Caco-2 (cell line): ENCODE measurements at places on chromosomes 11 and 22.

DNA sequence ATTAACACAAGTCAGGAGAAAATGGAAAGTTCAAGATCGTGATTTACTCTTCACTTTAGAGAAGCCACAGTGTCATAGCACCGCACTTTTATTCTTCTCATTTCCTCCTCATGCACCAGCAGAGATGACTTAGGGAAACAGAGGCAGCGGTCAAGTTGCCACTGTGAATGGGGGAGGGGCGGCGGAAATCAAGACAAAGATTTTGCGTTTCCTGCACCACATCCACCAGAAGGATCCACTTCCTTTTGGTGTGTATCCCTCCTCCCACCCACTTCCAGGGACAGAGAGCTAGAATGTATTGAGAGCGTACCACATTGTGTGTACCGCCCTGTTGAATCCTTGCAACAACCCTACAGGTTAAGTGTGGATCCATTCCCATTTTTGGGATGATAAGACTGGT, 21.8 kb downstream of the TSPAN18 start:
- DNase-seq, result no peak

DNA sequence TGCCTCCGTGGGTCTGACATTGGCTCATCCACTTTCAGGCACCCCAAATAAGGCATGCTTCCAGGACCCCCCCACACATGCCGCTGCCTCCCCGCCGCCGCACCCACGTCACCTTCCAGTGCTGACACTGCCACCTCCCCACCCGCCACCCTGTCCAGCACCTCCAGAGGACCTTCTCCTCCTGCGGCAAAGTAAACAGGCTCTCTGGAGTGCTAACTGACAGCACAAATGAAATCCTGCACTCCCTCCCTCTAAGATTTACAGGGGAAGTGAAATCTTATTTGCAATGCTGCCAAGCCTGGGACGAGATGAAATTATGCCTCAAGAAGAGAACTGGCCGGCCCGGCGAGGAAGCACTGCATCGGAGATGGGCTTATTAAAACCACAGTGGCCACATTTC, 35.3 kb downstream of the MACROD1 start:
- no peak for DNase-seq

GRCh38 chr22:46854125-46854870, 91.8 kb downstream of the TBC1D22A start:
- DNase-seq, result no peak

DNA sequence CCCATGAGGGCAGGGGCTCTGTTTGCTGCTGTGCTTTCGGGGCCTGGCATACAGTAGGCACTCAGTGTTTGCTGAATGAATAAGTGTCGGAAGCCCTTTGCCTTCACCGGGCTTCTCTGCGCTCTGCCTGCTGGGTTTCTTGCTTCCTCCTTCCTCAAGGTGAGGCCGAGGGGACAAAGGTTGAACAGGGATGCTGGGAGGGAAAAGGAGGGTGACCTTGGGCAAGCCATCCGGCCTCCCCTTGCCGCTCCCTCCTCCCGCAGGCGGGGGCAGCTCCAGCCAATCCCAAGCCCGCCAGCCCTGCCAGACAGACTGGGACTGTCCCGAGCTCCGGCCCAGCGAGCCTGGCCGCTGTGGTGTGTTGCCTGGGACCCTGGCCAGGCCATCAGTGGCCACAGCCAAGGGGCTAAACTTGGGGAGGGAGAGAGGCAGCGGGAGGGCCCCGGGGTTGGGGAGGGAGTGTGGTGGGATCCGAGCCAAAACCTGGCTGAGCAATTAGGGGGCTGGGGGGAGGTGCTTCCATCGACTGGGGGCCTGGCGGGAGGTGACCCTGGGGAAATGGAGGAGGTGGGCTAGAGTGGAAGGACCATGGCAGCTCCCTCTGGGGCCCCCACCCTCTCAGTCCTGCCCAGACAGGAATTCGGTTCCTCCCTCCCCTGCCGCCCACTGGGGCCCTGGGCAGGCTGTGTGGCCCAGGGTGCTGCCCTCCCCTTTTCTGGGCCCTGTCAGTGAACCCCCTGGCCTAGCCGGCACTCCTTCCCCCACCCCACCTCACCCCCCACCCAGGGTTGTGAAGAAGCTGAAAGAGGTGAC, 3.4 kb upstream of the RCOR2 start:
- DNase-seq, result no peak

GRCh38 chr22:26656891-26657851, at the start of gene MIAT:
Gene MIAT, plus strand, starts transcription at chr22:26657588.
- DNase-seq, result no peak

DNA sequence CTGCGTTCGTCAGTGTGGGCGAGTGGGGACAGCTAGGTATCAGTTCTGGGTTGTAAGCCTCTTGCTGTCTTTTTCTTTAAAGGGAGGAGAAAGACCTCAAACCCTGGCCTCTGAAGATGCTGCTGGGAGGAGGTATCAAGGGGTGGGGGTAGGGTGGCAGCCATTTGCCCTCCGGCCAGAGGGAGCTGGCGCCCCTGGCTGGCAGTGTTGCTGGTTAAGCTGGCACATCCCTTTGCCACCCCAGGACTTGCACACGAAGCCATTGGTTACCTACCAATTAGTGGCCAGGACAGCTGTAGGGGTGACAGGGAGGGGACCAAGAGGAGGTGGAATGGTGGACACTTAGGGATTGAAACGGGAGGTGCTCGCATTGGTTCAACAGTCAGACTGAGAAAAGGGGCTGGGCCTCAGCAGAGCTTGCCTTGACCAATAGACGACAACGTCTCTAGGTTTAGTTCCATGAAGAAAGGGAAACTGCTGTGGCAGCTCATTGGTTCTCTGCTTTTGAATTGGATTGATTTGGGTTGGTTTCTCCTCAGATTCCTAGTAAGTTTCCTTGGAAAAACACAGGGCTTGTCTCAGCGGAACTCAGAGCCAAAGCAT, 77.9 kb downstream of the ST3GAL4 start:
- no peak for DNase-seq

- DNase-seq, result no peak
Measured at GRCh38 chr11:36230779-36231699, 58.2 kb downstream of the COMMD9 start.

- no peak for DNase-seq
Measured at GRCh38 chr11:128536506-128536905, 50.9 kb downstream of the ETS1 start.

GRCh38 chr22:17373855-17374254, 4.6 kb downstream of the CECR2 start:
- DNase-seq, result no peak

DNA sequence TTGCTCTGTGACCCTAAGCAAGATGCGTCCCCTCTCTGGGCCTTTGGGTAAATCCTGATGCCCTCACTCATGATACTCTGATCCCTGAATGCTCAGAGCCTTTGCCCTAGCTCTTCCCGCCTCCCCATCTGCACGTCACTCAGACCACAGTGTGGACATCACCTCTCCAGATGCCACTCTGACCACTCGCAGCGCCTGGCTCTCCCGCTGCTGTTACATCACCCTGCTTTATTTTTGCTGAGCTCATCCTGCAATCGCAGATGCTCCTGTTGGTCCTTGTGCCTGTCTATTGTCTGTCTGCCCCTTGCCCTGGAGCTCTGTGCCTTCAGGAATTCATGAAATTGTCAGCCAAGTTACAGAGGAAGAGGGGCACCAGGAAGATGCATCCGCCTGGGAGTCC, 5.5 kb downstream of the OSM start:
- DNase-seq, result no peak

DNA sequence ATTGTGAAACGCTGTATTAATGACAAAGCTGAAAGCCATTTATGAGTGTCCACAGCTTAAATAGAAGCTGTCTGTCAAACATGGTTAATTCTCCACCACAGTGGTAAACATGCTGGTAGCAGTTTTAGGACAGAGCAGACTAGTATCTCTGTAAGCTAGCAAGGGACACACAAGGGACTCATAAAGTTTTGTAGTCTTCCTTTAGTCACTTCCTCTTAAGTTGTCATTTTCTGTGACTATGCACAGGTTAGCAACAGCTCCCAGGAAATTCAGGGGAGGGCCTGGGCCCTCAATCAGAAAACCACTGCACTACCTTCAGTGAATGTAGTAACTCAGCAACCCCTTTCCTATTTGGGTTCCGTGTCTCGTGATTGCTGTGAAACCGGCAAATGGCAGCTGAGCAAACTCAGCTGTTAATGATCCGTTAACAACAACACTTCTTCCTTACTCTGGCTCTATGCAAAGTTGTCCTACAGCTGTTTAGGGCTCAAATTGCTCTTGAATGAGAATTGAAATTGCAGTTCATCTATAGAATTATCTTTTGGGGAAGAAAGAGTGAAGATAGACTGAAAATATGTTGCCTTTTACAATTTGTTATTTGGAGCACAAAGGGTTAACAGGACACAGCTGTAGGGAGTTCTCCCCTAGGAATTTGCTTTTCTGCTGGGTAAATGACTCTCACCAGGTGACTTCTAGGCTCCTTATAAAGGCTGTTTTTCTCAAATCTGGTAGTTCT, at the start of gene MMP26:
Gene MMP26, plus strand, starts transcription at position 731 of the 736 bp plus-strand sequence.
- no peak for DNase-seq

DNA sequence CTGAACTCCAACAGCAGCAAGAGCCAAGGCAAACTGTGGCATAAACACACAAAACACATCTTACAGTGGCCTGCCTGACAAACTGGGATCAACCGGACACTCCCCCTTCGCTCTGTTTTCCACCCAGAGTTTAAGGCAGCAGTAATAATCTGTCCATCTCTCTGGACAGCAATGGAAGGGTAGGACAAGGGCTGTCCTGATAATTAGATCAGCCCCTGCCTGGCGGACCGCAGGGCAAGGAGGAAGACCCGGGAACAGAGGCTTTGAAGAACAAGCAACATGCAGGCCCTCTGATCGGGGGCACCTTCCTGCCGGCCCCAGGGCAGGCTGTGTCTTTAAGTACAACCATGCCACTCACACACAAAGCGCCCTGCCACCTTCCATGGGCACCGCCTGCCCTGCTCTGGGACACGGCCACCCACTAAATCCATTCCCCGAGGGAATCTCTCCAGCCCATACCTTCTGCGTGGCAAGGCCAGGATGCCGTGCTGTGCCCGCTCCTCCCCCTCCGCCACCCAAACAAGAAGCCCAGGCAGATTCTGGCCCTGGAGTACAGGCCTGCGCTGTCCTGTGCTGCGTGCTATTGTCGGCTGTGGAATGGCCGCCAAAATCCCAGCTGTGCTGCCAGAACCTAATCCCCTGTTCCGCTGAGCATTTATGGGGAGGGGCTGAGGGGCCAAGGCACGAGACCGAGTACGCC, 38.8 kb downstream of the NUMA1 start:
- no peak for DNase-seq

DNA sequence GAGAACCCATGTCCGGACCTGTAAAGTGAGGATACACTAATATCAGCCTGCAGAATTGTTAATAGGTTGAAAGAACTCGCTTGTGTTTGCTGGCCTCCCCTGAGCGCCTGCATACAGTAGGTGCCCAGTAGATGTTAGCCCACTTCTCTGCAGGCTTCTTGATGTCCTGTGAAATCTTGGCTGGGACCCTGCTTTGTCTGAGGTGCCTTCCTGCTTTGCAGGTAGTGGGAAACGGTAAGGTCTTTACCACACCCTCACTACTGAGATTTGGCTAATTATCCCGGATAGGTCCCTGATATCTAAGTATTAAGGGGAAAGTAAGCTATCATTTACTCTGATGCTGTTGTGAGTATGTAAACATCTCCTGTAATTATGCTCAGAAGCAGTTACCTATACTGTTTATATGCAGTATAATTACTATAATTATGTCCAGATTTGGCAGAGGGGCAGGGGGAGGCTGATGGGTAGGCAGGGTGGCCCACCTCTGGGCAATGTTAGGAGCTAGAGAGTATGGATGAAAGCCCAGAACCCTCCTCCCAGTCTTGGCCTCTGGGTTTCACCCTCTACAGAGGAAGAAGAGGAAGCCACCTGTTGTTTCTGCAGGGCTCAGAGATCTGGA, 1.2 kb upstream of the ARRB1 start:
- no peak for DNase-seq

DNA sequence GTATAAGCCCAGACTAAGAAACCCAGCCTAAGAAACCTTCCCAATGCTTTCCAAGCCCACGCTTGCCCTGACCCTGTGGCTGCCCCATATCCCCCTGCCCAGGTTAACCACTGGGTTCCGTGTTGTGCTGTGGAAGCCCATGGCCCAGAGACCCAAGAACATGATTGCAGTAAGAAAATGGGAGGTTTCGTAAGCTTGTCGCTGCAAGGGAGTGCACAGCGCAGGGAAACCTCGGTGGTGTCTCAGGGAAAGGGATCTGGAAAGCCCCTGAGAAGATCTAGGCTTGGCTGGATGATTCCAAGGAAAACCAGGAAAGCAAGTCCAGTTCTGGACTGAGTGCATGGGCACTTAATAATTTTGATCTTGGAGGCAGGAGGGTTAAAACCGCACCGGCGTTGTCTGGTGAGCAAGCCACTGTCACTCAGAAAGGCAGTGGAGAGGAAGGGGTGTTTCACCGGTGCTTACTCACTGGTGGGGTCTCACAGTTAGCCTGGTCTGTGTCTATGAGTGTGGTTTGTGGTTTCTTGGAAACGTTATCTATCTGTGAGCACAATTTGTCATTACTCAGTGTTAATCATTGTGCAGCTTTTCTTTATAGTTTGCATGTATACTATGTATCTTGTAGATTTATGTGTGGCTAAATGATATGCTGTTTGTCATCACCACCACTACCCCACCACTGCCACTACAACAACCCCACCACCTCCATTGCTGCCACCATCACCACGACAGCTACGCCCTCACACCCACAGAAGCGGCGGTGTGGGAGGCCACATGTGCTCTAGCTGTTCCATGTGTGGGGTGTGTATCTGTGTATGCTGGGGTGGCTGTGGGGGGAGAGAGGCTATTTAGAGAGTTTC, 53.3 kb upstream of the PRDM11 start:
- DNase-seq, result no peak

GRCh38 chr11:2113776-2114175, 25.4 kb downstream of the IGF2 start:
- DNase-seq, result no peak

DNA sequence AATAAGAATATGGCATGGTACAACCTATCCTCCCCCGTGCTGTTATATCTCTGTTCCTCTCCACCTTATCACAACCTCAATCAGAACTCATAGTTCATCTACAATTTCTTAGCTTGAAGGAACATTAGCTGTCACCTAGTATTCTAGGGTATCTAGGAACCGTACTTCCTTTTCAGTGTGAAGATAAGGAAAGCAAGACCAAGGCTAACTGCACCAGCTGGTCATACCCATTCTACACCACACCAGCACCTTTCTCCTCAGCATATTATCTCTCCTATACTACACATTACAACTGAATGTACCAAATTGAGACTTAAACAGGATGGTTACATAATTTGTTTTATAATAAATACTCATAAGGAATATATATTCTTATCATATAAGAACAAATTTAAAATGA, 73.1 kb downstream of the ARHGAP32 start:
- no peak for DNase-seq
